ENCODE measurements at places on chromosomes 11 and 22.

DNA sequence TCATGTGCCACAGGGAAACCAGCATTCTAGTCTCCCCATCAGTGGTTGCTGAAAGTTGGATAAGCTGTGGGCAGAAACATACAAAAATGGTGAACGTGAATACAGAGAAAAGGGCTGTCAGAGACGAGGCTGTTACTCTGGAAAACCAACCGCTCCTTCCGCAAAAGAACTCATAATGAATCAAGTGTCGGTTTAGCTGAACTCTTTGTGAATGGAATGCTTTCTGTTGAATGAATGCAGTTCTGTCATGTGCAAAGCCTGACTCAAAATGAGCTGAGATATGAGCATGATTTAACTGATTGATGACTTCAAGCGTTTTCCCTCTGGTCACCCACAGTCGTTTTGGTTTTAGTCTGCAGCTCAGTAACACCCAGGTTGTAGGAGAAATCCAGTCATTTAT lies 298.3 kb downstream of the ETS1 start:
- no peak for DNase-seq

GRCh38 chr11:12845739-12846358 lies 163.3 kb upstream of the RASSF10 start:
- no peak for DNase-seq

- no peak for DNase-seq
Observed at GRCh38 chr11:13687271-13687670, 18.8 kb downstream of the FAR1 start.

DNA sequence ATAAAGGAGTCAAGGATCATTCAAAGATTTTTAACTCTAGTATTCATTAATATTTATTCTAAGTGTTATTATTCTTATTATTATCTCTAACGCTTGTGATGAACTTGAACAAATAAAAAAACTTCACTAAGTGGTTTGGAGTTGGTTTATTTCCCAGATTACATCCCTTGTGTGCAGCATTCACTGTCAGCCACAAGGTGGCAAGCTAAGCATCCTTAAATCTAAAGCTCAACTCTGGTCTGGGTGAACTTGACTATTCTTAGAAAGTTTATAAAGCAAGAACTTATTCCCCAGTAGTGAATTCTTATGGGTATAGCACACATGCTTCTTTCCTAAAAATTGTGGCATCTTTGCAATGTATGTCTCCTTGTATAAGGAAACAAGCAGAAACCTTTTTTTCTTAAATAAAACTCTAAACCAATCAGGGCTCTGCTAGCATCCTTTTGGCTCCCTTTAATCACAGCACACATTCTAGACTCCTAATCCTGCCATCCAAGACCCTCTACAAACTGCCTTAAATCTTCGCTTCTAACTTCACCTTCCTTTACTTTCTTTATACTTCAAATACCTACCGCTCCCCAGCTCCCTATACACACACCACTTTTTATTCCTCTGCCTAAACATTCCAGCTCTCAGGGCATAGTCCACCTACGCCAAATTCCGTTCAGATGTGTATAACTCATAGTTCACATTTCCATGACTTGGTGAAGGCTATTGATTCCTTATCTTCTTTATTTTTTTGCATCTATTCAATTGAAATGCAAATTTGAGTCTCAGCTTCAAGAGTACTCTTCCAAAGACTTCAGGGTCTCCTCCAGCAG lies 1068.8 kb downstream of the DLG2 start:
- DNase-seq, result no peak

DNA sequence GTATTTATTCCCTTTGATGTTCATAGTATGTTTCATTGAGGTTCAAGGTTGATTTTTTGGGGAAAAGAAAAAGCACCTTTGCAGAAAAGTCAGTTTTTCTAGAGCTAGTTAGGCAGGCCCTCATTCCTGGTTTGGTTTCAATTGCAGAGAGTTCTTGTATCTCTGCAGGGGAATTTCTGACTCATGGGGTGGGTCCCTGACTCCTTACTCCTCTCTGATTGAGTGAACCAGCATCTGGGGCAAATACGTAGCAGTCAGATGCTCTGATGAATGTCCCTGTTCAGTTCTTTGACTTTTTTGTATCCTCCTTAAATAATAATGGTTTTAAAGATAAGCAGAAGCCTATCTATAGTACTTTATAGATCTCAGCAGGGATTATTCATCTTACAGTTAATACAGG lies 7.7 kb upstream of the NCR3LG1 start:
- peak; percentile 21 for DNase-seq

Data from activated CD4-positive, alpha-beta T cell treated with anti-CD3 and anti-CD28 coated beads for 4 hours (primary cell).